Motor neuron (in vitro differentiated cells): ENCODE measurements at places on chromosomes 6 and 20.
A peak's percentile ranks its signal among the peaks of the same experiment; 100 is the strongest.

GRCh38 chr6:82775981-82776380 lies 289.7 kb downstream of the UBE3D start:
- ATAC-seq: no peak

DNA sequence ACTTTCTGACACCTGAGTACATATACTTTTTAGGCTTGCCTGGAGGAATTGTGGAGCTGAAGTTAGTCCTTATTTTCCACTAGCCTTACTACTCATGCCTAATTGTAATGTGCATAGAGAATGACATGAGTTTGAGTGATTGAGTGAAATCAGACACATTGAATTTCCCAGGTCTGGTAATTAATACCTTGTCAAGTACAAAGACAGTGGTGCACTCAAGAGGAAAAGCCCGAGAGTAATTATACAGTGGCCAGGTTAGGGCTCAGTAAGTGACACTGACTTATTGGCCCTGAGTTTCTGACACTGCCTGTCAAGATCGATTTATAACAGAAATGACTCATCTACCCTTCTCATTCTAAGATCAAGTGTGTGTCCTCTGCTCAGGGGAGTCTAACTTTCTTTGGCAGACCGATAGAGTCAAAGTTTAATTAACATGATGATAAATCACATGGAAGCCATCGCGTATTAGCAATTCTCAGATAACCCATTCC lies 288.3 kb downstream of the TPBG start:
- ATAC-seq: no peak

GRCh38 chr20:63923651-63924050 lies 28.7 kb downstream of the DNAJC5 start:
- ATAC-seq: no peak

GRCh38 chr20:21397341-21398108 lies at the start of gene NKX2-4:
Gene NKX2-4 (minus strand): TSS chr20:21397526. CDS start chr20:21397399, 127 bp downstream.
- no peak for ATAC-seq

DNA sequence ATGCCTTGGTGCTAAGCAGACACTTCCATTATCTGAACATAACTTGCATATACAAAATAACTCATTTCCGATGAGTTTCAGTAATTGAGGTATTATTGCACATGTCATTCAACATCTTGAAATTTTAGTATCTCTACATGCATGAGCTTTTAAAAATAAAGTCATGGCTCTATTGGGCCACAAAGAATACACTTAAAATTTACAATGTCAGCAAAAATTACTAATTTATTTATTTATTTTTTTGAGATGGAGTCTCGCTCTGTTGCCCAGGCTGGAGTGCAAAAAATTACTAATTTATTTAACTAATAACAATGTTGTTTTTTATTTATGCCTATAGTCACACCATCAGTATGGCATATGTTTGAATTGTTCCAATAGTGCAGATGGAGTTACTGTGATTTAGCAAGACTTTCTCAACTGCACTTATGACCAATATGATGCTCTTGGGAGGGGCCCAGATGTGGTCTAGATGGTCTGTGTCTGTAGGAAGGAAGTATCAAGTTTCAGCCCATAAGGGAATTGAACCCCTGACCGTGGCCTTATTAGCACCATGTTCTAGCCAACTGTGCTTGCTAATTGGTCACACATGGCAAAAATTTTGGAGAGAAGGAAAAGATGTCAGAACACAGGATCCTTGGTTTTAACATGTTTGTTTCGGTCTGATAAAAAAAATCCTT lies 370.7 kb upstream of the TSHZ2 start:
- ATAC-seq: no peak

- peak; percentile 99 for ATAC-seq
Measured at GRCh38 chr6:119096721-119097565, 18.5 kb upstream of the FAM184A start.

- ATAC-seq: no peak
Measured at GRCh38 chr20:13878566-13878965, 93.7 kb downstream of the NDUFAF5 start.

DNA sequence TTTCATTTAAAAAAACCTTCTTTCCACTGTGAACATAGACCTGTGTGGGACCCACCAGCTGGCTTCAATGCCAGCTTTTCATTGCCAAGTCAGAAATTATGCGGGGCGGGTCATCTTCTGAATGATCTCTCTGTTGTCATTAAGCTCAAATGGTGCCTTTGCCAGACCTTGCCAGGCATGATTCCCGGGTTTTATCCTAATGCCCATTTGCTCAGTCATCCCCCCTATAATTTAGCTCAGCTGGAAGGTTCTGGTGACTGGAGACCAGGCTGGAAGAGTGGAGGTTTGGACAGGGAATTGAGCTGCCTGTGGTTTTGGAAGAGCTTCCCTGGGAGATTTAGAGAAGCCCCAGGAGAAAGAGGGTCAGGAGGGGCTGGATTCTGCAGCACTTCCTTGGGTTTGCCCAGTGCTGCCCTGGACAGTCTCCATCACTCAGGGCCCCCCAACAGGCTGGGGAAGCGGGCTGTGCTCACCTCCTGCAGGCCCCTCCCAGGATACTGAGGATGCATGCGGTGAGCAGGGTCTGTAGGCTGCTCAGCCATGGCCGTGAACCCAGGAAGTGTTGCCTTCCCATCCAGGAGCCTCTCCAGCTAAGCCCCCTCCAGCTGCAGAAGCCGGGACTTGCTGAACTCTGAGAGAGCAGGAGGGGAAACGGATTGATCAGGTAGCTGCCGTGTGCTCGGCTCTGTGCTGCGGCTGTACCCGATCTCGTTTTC lies 273.0 kb downstream of the CDH4 start:
- ATAC-seq: peak; percentile 9

DNA sequence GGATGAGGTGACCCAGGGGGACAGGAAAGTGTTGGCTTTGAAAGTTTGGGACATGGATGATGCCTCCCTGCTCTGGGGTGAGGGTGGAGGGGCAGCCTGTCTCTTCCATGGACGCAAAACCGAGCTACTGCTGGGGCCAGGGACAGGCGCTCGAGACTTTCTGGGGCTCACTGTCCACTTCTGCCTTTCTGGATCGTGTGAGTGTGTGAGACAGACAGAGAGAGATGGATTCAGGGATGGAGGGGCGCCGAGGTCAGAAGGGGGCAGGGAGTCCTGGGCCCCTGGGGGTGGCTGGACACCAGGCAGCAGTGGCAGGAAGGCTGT lies 78.0 kb upstream of the GATA5 start:
- no peak for ATAC-seq

- peak; percentile 44 for ATAC-seq
Measured at GRCh38 chr20:4089756-4090487, 74.6 kb upstream of the RNF24 start.

DNA sequence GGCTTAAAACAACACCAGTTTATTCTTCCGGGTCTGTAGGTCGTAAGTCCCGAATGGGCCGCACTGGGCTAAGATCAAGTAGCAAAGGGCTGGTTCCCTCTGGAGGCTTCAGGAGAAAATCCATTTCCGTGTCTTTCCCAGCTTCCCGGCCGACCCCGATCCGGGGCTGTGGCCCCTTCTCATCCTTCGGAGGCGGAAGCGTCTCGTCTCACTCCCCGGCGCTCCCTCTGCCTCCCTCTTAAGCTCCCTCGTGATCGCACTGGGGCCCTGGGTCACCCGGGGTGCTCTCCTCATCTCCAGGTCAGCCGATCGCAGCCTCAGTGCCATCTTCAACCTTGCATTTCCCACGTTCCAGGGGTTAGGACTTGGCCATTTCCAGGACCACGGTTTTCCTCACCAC lies 199.4 kb downstream of the WDR27 start:
- no peak for ATAC-seq

- peak; percentile 19 for ATAC-seq
Measured at GRCh38 chr20:32681175-32682084, 7.7 kb upstream of the C20orf203 start.

GRCh38 chr6:24154121-24154520 lies 28.1 kb downstream of the NRSN1 start:
- ATAC-seq: no peak

- peak; percentile 78 for ATAC-seq
Measured at GRCh38 chr6:1396952-1397868, 7.8 kb downstream of the FOXF2 start.

GRCh38 chr20:31662372-31662854 lies 24.7 kb downstream of the COX4I2 start:
- ATAC-seq: no peak

GRCh38 chr6:30213667-30213956 lies 406 bp upstream of the TRIM26 start:
- ATAC-seq: no peak

DNA sequence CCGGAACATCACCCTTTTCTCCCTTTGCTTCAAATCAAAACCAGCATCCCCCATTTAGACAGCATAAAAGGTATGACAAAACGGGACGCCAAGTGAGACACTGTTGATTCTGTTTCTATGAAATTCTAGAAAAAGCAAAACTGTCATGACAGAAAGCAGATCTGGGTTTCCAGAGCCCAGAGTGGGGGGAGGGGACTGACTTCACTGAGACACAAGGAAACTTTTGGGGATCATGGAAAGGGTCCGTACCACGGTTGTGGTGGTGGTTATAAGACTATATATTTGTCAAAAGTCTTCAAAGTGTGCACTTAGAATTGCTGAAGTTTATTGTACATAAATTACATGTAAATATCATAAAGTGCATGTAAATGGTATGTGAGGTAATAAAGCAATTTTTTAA lies 82.6 kb downstream of the SLC22A3 start:
- no peak for ATAC-seq

DNA sequence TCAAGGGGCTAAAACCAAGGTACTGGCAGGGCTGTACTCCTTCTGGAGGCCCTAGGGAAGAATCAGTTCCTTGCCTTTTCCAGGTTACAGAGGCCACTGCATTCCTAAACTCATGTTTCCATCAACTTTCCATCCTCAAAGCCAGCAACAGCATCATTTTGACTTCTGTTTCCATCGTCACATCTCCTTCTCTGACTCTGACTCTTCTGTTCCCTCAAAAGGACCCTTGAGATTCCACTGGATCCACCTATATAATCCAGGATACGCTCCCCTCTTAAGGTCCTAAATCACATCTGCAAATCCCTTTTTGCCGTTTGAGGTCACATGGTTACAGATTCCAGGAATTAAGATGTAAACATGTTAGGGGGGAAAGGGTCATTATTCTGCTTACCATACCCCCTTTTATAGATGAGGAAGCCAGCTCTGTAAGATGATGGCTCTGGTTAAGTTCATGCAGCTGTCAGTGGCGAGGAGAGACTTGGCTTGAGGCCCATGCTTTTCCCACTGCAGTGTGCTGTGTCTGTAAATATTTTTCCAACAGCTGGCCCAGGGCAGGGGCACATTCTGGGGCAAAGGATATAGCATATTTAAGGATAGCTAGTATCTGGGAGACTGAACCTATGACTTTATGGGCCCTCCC lies 114.6 kb downstream of the TNFRSF21 start:
- no peak for ATAC-seq

DNA sequence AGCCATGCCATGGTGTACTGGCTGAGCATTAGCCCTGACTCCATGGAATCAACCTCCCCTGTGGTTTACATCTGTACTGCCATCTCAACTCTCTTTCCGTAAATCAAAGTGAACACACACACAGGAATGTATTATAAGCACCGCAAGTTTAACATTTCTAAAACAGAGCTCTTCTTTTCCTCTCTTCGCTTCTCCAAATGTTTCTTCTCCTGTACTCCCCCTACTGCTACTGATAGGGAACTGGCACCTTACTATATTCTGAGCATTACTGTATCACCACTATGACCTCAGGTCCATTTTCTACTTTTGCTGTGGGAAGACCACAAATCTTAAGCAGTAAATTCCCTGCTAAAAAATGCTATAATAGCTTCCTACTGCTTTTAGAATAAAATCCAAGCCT lies 101.2 kb downstream of the NUS1 start:
- ATAC-seq: peak; percentile 72

GRCh38 chr6:122654012-122654411 lies 43.8 kb downstream of the PKIB start:
- no peak for ATAC-seq

DNA sequence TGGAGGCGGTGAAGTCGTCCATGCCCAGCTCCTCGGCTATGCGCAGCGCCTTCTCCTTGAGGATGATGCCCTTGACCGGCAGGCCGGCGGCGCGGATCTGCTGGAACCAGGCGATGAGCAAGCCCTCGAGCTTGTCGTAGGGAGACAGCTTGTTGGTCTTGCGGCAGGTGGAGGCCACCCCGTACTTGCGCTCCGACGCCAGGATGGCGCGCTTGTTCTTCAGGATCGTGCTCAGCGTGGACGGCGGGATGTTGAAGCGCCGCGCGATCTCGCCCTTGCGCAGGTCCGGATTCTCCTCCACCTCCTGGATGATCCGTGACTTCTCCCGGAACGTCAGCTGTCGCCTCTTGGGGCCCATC lies 435 bp downstream of the CENPB start:
- peak; percentile 41 for ATAC-seq

GRCh38 chr6:31142361-31142761 lies 3.5 kb upstream of the PSORS1C2 start:
- peak; percentile 68 for ATAC-seq

DNA sequence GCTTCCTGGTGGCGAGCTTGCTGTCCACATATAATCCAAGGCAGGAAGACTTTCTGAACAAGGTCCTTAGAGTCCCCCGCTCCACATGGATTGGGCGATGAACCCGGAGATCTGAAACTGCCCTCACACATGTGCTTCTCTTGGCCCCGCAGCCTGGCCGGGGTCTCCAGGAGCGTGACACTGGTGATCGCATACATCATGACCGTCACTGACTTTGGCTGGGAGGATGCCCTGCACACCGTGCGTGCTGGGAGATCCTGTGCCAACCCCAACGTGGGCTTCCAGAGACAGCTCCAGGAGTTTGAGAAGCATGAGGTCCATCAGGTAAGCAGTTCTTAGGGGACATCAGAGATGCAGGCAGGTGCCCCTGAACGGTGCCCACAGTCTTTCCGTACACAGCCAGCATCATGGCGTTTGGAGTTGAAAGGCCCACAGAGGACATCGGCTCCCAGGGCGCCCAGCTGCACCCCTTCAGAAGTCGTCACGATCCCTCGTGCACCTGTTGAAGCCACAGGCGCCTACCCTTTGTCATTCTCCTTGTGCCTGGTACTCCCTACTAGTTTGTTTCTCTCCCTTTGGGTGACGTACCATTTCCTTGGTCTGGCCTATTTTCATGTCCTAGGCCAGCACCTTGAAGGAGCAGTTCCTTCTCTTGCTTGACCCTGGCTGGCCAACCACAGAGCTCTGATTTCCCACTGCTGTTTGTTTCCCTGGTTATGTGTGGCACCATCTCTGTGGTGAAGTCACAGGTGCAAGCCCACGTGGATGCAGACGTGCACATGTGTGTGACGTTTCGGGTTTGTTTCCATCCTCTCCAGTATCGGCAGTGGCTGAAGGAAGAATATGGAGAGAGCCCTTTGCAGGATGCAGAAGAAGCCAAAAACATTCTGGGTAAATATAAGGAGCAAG lies 43.3 kb upstream of the IRF4 start:
- ATAC-seq: no peak

DNA sequence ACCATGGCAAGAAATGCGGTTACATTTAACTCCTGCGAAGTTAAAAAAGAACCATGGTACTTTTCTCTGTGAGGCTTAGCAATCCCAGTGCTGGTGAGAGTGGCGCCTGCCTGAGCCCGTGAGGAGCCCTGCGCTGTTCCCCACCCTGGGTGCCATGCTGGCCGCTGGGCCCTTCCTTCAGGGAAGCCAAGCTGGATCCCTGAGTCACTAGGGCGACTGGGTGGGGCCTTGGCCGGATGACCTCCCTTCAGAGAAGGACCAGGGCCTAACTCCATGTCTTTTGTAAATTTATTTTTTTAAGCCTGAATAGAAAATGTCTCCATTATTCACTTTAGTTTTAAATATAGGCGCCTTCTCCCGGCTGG lies 209.1 kb downstream of the ERMARD start:
- ATAC-seq: no peak

- peak; percentile 75 for ATAC-seq
Measured at GRCh38 chr6:45922728-45923351, 92.8 kb downstream of the CLIC5 start.
